Cardiac muscle cell (in vitro differentiated cells and primary cell): ENCODE measurements at places on chromosomes 13 and 19. TPM values are rescaled to one million over a fixed set of nuclear protein-coding genes. Genes with fewer than 3 reads are reported as not detected.
A peak's percentile ranks its signal among the peaks of the same experiment; 100 is the strongest.

The SDHAF1 gene
- 49.6 and 58.0 TPM in 2 replicates for total RNA-seq

The ZNF665 gene
- 1.4 and 5.2 TPM in 2 replicates for total RNA-seq

The ZNF780B gene
- 21.4 and 46.7 TPM in 2 replicates for total RNA-seq

DNA sequence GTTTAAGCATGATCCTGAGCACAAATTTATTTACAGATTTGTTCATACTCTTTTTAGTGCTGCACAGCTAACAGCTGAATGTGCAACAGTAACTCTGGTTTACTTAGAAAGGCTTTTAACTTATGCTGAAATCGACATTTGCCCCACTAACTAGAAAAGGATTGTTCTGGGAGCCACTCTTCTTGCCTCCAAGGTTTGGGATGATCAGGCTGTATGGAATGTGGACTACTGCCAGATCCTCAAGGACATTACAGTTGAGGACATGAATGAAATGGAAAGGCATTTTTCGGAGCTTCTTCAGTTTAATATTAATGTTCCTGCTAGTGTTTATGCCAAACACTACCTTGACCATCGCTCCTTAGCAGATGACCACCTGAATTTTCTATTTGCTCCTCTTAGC, 16.0 kb downstream of the ZNF100 start:
- DNase-seq = no peak

DNA sequence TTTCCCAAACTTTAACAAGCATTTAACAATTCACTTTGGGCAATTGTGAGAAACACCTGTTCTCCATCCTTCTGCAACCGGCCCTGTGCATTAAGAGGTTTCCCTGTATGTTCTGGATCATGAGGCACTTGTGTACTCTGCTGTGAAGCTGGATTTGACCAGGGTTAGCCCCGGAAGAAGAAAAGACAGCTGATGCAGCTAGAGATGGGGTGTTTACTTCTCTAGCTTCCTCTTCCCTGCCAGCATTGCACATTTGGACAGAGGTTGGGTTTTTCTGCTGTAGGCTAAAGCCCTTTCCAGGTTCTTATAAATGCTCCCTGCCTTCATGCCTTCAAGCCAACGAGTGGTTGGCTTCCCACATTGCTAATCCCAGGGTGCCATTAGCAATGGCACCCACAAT, 20.9 kb downstream of the MBD3L2B start:
- DNase-seq = no peak

The C1QTNF9B gene
- 0.33 TPM in 1 of 2 replicates, not detected in the other for total RNA-seq

DNA sequence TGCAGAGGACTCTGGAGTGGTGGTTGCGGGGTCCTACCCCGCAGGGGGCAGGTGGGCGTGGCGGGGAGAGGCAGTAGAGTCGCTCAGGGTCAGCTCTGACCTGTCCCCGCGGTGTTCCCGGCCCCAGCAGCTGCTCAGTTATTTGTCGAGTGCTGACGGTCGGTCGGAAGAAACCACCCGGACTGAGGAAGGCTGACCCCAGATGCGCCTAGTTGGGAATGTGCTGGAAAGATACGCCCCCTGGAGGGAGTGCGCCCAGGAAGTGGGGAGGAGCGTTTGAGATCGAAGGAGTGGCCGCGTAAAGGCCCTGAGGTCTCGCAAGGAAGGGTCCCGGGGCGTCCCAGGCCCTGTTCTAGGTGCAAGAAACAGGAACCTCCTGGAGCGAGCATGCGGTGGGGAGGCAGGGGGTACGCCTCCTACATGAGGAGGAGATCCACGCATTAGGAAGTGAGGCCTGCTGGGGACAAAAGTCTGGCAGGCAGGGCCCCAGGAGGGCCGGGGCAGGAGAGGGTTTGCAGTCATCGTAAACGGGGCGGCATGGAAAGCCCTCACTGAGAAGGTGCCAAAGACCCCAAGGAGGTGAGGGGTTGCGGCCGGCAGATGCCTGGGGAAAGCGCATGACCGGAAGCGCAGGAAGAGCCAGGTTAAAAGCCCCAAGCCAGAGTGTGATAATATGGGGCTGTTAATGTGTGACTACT, 9.2 kb downstream of the CCDC8 start:
- peak; percentile 76 for DNase-seq

- DNase-seq = no peak
These were observed 6.5 kb upstream of the SLC44A2 start for GRCh38 chr19:10618846-10619245.

The OXGR1 gene
- not detected in 2 replicates for total RNA-seq

DNA sequence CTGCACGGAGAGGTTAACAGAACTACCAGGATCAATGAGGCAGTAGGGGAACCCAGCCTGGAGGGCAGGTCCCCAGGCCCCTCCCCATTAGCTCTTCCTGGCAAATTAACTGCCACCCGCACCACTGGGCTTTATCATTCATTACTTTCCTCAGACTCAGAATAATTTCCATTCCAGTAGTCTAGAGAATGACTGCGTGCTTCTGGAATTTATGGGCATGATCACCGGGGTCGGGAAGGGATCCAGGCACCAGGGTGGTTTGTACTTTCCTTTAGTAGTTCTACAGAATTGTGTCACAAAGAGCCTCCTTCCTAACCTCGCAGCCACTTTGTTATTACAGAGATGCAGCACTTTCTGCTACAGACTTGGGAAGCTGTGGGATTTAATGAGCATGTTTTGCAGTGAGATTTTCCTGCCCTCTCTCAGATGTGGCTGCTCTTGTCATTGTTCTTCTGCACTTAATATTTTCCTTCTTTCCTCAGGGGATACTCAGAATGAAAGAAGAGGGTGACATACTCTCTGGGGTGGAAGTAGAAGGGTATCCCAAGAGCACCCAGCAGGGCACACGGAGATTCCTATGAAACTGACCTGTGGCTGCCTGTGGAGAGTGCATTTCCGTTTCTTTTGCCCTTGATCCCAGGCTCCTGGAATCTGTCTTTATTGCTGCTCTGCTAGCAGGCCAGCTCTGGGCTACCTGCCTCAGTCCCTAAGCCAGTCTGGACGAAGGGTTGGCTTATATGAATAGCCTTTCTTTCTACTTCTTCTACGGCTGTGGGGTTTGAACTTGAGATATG, 285.0 kb upstream of the SLC10A2 start:
- DNase-seq = peak; percentile 34

DNA sequence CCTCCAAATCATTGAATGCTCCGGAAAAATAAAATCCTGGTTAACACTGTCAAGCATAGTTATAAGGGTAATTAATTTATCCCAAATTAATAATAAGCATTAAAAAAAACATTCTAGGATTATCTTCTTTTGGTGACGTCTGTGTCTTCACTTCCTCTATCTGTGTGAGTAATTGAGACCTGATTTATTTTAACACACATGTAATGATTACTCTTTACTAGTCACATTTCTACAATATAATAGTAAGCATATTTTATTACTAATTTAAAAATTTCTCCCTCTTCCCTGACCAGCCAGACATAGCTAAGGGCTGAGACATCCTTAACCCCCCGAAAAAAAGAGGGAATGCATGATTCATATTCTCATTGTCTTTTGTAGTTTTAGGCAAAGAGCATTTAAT, 2.3 kb downstream of the FNDC3A start:
- DNase-seq = no peak

- no peak for DNase-seq
These were observed 32.6 kb downstream of the SHISA2 start for GRCh38 chr13:26019251-26019650.

- DNase-seq = peak; percentile 65
These were observed 97.0 kb upstream of the MBNL2 start for GRCh38 chr13:97124915-97125809.

The SRRM5 gene
- total RNA-seq = 0.18 and 0.30 TPM in 2 replicates

The LILRA5 gene
- total RNA-seq = not detected in 2 replicates

The NOP53 gene
- 149 and 278 TPM in 2 replicates for total RNA-seq

DNA sequence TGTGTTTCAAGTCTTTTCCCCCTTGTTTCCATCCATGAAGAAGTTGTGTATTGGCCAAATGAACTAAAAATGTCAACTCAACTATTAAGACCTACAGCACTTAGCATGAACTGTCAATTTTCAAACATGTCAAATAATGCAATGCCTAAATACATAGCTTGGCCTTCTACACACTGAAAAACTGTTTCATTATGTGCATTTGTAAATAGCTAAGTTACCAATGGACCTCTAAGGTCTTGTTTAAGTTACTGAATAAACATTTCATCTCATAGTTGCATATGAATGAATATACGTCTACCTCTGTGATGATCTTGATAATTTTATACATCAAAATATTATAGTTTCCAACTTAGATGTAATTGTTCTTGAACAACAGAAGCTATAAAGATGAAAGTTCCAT, 744.5 kb downstream of the EFNB2 start:
- no peak for DNase-seq

- peak; percentile 52 for DNase-seq
These were observed 28.6 kb upstream of the CYP2B6 start for GRCh38 chr19:40962460-40962961.

DNA sequence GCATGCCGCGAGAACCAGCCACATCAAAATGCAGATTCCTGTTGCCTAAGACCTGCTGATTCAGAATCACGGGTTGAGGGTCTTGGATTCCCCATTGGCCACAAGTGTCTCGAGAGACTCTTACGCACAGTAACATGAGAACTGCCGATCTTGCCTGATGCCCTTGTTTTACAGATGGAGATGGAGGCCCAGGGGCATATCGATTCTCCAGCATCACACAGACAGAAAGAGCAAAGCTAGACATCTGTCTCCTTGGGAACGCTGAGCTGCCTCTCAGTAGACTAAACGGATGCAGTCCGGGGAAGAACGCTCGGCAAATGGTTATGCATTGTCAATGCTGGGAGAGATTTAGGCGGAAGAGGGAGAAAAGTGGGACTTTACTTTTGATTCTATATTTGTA, 5.4 kb downstream of the NLRP12 start:
- DNase-seq = no peak

GRCh38 chr19:33508431-33508830, 13.2 kb downstream of the PEPD start:
- DNase-seq = no peak

The KIR2DL1 gene
- not detected in 2 replicates for total RNA-seq

GRCh38 chr13:46041419-46041839, 11.1 kb downstream of the ZC3H13 start:
- no peak for DNase-seq

DNA sequence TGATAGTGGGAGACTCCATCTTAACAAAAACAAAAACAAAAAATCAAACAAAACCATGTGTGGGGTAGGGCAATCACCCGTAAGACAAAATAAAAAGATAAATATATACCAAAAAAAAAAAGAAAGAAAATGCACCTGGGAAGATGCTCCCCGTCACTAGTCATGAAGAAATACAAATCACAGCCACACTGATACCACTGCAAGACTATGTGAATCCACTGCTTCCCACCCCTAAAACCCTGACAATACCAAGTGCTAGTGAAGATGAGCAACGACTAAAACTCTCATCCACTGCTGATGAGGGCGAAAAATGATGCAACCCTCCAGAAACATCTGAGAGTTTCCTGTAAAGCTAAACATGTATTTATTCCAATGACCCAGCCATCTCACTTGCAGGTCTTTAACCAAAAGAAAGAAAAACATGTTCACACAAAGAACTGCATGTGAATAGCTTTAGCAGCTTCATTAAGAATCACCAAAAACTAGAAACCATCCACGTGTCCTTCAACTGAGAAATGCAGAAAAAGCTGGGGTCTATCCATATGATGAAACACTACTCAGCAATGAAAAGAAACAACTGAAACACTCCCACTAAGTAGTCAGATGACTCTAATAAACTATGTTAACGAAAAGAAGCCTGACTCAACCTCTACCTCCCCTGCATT, 31.7 kb downstream of the BRD4 start:
- DNase-seq = peak; percentile 83

- DNase-seq = no peak
These were observed 3.6 kb upstream of the CACNG8 start for GRCh38 chr19:53958823-53959757.

DNA sequence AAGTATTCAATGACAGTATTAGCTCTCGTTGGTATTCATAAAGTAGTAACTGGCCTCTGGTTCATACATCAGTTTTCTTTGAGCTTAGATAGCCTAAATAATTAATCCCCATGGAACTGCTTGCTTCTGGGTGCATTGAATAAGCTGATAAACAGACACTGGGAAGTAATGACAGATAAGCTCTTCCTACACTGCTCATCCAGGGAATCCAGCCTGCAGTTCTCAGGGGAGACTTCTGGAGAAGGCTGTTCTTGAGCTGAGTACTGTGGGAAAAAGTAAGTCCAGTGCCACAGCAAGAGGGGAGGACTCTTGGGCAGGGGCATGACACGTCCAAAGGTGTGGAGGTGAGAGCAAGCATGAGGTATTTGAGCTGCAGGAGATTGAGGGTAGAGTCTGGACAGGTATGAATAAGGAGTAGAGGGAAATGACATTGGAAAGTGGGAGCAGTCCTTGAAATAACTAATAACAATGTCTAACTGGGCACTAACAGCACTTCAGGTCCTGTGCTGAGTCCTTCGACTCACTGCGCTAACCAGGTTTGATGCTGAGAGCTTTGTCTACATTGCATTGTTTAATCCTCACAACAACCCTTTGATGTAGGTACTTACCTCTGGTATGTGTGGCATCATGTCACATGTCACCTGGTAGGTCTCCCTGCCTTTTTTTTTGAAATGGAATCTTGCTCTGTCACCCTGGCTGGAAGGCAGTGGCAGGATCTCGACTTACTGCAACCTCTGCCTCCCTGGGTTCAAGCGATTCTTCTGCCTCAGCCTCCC, 7.2 kb downstream of the GARRE1 start:
- DNase-seq = no peak

The SERTAD3 gene
- 44.4 and 58.6 TPM in 2 replicates for total RNA-seq

- no peak for DNase-seq
These were observed 4.5 kb upstream of the RAB3A start for GRCh38 chr19:18208098-18208951.

- DNase-seq = no peak
These were observed 23.8 kb upstream of the SMIM17 start for GRCh38 chr19:56619121-56619520.

The ZNF490 gene
- 5.0 and 5.7 TPM in 2 replicates for total RNA-seq

GRCh38 chr13:109297628-109298027, 488.8 kb downstream of the IRS2 start:
- DNase-seq = no peak

The EHD2 gene
- 0.95 and 2.1 TPM in 2 replicates for total RNA-seq

DNA sequence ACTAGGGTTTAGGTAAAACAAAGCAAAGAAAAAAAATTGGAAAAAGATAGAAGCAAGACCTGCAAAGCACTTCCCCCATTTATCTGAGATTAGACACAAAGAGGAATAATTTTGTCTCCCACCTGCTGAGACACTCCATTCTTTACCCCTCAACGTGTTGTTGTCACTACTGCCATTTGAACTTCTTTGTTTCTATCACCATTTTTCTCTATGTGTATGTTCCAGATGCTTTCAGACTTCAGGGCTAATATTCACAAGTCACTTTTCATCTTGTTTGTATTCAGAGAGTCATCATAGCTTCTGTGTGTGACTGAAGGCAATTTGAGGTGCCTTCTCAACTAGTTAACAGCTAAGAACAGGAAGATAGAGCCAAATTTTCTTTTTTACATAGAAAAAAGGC, 512.5 kb downstream of the TBC1D4 start:
- no peak for DNase-seq

The CYSLTR2 gene
- total RNA-seq = 0.14 and 0.30 TPM in 2 replicates

The C19orf67 gene
- 3.6 and 14.2 TPM in 2 replicates for total RNA-seq

- DNase-seq = peak; percentile 14
These were observed 1.5 kb downstream of the WASF3 start for GRCh38 chr13:26558987-26559386.
